Activated CD4-positive, alpha-beta T cell treated with anti-CD3 and anti-CD28 coated beads, Interleukin-2, Interleukin-6, amounts not matched to agents 100 ng/mL and 50 ng/mL, durations not matched to agents 16 hours and 8 hours (primary cell): ENCODE measurements at places on chromosomes 16 and 17.

DNA sequence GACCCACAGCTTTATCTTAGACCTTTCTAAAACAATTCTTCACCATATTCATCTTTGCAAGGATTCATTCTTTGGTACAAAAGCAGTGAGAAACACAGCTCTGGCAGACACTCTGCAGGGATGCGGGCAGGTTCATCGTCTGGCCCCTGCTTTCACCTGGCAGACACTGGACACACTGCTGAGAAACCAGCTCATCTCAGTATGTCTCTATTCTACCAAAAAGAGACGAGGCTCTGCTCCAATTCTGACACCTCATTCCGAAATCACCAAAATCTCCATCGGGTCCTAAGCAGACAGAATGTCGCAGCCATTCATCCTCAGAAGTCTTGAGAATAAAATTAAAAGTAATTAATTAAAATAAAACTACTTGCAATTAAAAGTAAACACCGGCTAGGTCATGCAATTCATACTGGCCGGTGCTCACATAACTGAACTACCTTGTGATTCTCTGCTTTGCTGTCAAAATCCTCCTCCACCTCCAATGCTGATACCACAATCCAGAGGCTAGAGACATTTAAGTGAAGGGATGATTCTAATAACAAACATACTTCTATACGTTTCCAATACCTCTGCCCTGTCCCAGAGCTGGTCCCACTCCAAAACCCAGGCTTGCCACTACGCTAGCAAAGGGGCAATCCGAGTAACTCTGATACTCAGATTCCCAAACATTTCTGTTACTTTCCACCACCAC lies 1.3 kb downstream of the RNF157 start:
- DNase-seq = no peak

GRCh38 chr17:64777415-64778239 lies 115.5 kb upstream of the SMURF2 start:
- DNase-seq = no peak

DNA sequence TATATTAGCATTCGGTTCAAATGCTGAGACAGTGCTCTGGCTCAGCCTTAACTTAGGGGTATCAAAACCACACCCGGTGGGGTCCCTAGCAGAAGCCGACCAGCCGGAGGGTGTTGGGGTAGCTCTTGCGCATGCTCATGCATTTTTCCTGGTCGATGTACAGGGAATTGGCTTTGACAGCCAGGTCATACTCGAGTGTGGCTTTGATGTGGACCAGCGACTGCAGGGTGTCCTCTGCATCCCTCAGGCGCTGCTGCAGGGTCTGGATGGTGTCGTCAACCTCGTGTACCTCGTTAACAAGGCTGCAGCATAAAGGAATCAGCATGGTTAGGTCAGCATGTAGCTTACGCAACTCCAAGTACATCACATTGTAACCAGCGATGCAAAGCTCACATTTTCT lies 37.5 kb downstream of the TEKT3 start:
- DNase-seq = no peak

- DNase-seq = peak; percentile 17
Measured at GRCh38 chr17:81635973-81636504, 873 bp downstream of the NPLOC4 start.

DNA sequence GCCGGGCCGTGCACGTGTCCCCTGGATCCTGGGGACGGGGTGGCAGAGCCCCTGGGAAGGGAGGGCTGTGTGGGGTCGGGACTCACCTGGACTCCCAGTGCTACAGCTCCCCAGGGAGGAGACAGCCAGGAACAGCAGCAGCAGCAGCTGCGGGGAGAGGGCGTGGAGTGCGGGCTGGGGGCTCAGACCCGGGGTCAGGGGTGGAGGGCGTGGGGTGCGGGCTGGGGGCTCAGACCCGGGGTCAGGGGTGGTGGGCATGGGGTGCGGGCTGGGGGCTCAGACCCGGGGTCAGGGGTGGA lies 20.7 kb downstream of the TPSD1 start:
- no peak for DNase-seq

DNA sequence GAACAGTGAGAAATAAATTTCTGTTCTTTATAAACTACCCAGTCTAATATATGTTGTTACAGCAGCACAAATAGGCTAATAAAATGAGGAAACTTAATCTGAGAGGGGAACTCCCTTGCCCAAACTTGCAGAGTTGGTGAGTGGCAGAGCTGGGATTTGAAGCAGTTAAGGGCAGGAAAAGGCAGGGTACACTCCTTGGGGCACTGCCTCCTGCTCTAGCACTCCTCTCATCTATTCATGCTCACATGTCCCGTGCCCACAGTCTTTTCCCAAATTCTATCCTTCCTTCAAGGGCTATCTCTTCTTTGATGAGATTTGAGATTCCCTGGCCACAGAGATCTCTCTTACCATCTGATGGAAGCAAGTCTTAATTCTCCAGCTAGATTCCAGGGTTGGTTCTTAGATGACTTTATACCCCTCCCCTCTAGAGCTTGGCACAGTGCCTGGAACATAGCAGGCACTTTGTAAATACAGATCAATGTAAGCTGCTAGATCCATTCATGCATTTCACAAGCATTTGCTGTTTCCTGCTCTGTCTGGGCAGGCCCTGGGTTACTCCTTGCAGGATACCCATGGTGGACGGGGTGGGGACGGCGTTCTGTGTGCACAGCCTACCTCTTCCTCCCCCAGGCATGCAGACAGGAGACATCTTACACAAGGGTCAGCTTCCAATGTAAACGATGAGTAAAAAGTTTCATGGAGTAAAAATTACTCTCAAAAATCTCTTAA lies 39.2 kb upstream of the ABCC12 start:
- no peak for DNase-seq

DNA sequence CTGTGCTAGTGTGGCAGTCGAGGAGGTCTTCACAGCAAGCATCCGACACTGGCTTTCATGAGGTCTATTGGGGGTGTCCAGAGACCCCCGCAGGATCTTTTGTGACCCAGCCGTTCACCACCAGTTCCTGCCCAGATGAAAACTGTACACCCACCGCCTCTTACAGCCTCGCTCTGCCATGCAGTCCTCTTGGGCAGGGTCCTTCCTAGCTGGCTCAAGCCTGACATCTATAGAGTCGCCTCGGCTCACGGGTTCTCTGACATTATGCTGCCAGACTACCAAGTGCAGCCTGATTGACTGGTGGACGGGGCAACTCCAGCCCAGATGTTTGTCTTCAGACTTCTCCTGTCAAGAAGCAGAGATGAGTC lies 14.6 kb upstream of the CLEC10A start:
- no peak for DNase-seq

- DNase-seq = no peak
Measured at GRCh38 chr17:13283606-13284005, 265.8 kb upstream of the ELAC2 start.

DNA sequence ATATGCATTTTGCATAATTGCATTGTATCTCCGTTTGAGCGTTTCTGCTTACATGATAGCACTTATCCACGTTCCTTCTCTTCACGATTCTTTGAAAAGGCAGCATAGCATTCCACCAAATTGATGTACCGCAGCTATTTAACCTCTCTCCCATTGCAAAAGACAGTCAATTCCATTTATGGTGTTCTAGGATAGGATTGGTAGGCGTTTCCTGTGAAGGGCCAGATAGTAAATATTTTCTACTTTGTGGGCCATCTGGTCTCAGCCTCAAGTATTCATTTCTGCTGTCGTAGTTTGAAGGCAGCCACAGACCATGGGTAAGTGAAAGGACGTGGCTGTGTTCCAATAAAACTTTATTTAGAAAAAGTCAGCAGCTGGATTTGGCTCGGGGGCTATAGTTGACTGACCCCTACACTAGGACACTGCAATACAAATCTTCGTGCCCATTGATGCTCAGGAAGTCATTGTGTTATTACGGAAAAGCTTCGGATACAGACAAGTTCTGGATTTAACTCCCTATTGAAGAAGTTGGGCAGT lies 10.1 kb downstream of the SNX29 start:
- DNase-seq = no peak

DNA sequence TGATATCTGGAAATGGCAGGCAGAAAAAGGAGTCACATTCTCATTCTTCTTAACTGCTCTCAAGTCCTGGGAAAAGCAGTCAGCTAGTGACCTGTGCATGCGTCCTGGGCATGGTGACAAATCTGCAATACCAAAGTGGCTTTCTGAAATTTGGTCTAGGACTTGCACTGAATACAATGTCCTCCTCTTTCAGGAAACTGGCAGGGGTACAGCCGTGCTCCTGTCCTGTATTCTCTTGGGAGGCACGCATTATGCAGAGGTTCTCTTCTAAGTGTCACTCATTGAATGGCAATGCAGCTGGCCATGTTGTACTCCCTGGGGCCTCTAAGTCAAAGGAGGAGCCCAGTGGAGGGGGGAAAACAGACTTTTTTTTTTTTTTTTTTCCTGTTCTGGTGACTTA lies 10.6 kb downstream of the PHF12 start:
- DNase-seq = no peak

GRCh38 chr16:75112734-75113491 lies 3.7 kb downstream of the LDHD start:
- DNase-seq = no peak

DNA sequence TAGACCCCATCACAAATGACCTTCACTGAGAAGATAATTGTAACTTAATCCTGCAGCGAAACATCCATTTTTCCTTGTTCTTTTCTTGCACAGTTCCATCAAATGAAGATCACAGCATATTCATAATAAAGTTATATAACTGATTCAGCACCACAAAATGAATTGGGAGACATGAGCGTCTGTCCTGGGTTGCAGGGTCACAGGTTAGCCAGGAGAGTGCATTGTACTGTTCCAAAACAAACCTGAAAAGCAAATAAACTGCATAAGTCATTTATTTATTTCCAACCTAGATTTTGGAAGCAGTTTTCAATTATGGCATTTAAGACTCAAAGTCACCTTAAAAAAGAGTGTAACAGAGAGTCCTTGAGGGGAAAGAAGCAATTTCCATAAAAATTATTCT lies 18.6 kb upstream of the INTS2 start:
- no peak for DNase-seq

DNA sequence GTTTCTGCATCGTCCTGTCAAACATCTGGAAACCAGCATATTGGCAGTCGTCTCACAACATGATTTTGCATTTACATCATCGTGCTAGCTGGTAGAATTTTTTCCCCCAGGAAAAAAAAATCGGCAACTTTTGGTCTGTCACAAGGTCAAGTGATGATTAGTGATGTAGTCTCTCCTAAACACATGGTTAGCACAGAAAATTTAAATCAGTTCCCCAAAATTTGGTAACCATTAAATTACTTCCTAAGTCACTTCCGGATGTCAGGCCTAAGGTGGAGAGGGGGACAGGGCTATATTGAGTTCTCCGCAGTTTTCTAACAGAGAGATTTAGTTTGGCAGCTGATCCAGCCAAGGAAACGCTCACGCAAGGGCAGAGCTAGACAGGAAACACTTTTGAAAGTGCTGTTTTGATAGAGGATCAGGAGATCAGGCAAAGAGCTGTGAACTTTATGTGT lies 271.0 kb upstream of the TBX2 start:
- DNase-seq = no peak

GRCh38 chr16:20322696-20323095 lies 4.6 kb downstream of the GP2 start:
- DNase-seq = no peak

DNA sequence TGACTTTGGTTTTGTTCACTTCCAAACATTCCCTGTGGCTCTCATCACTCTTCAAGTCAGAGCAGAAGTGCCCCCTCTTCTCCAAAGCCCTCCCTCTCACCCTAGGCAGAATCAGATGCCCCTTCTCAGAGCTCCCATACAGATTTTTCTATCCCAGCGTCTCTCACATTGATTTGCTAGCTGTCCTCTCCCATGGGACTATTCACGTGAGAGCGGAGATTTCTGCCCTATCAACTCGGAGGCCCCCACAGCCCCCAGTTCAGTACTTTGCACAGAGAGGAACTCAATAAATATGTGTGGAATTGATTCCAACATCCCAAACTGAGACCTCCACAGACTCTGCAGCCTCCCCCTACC lies 182.6 kb downstream of the C16orf78 start:
- no peak for DNase-seq

GRCh38 chr16:73713778-73714495 lies 582.7 kb upstream of the PSMD7 start:
- no peak for DNase-seq

DNA sequence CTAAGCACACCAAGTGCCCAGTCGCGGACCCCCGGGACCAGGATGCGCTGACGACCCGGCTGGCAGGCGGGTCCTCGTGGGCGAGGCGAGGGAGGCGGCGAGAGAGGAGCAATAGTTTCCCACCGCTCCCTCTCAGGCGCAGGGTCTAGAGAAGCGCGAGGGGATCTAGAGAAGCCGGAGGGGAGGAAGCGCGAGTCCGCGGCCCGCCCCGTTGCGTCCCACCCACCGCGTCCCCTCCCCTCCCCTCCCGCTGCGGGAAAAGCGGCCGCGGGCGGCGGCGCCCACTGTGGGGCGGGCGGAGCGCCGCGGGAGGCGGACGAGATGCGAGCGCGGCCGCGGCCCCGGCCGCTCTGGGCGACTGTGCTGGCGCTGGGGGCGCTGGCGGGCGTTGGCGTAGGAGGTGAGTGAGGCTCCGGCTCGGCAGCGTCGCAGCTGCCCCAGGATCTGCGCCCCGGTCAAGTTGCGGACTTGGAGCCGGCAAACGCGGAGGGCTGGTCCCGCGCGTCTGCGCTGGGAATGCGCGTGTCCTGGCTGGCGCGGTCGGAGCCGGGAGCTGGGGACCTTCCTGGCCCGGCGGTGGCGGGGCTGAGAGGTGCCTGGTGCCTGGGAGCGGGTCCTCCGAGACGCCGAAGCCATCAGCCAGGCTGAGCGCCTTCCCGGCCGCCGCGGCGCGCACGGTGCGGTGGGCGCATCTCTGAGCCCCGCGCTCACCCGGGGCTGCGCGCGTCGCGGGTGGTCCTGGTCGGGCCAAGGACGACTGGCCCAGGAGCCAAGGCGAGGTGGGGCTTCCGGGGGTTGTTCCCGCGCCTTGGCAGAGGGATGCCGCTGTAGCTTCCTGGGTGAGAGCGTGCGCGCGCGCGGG lies at the start of gene ITGB3:
Gene ITGB3, plus strand, starts transcription at position 287 of the 862 bp plus-strand sequence. Its CDS starts 35 bp downstream, at position 322.
- DNase-seq = peak; percentile 77

GRCh38 chr17:5439446-5439764 lies 450 bp upstream of the C1QBP start:
- no peak for DNase-seq

DNA sequence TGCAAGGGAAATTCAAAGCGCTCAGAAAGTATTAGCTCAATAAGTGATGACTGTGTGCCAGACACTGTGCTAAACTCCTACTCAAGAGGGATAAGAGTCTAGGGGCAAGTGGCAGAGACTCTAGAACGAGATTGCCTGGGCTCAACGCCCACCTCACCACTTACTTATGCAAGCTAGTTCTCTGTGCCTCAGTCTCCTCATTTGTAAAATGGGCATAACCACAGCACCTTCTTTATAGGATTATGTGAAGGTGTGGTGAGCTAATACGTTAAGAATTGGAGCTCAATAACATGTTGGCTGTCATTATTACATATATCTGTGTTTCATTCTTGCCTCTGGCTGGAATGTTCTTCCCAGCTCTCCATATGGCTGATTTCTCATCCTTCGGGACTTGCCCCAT lies 15.4 kb downstream of the DEXI start:
- no peak for DNase-seq
